ENCODE measurements at places on chromosomes 4 and X.

DNA sequence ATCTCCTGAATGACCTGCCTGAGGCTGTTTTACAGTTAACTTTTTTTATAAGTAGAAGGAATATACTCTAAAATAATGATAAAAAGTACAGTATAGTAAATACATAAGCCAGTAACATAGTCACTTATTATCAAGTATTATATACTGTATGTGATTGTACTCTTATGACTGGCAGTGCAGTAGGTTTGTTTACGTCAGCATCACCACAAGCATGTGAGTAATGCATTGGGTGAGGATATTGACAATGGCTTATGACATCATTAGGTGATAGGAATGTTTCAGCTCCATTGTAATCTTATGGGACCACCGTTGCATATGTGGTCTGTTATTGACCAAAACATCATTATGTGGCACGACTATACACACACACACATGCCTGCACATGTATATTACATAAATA lies 20.5 kb downstream of the NUDT9 start:
- no peak for DNase-seq

DNA sequence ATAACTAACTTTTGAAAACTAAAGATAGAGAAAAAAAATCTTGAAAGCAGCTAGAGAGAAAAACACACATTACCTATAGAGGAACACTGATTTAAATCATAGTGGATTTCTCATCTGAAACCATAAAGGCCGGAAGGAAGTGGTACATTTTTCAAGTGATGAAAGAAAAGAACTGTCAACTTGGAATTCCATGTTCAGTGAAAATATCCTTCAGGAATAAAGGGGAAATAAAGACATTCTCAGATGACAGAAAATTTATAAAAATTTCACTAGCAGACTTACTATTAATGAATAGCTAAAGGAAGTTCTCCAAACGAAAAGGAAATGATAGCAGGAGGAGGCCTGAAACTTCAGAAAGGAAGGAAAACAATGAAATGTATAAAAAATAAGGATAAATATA lies 7.6 kb upstream of the JADE3 start:
- DNase-seq = no peak

DNA sequence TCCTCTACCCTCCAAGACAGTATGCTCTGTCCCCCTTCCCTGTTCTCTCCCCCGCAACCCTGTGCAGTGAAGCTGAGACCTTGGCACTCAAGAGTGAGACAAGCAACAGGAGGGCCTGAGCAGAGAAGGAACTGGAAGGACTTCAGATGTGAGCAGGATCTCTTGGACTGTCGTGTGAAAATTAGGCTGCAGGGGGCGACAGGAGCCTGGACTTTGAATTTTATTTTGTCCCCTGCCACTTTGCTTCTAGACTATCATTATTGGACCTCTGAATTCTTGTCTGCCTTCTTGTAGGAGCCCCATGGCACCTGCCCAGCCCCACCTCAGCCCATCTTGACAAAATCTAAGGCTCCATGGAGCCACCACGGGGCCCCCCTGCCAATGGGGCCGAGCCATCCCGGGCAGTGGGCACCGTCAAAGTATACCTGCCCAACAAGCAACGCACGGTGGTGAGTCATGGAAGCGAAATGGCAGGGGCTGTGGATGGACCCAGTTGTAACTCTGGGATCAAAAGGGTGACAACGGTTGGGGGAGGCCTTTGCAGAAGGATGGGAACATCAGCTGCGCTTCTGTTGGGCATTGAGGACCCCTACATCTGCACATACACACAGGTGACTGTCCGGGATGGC lies 1.7 kb downstream of the ARAF start:
- DNase-seq = no peak

GRCh38 chr4:53015681-53016080 lies 153.6 kb downstream of the RASL11B start:
- DNase-seq = no peak

- DNase-seq = no peak
Measured at GRCh38 chrX:3191796-3192195, 150.5 kb downstream of the ARSF start.

- no peak for DNase-seq
Measured at GRCh38 chrX:136065044-136065671, 79.9 kb downstream of the SLC9A6 start.

DNA sequence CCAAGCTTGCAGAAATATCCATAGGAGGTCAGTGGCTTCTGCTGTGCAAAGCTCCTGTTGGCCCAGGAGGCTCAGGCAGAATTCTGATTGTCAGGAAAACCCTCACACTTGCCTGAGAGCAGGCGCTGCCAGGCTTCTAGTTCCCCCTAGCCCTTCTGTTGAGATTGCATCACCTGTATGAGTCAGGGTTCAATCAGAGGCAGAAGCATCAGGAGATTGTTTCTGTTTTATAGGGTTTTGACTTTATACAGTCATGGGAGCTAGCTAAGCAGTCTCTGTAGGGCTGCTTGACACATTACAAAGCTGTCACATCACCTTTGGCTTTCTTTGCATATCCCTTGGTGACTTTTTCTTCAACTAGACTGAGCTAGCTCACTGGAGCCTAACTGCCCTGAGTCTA lies 27.8 kb downstream of the DIPK2B start:
- DNase-seq = no peak

DNA sequence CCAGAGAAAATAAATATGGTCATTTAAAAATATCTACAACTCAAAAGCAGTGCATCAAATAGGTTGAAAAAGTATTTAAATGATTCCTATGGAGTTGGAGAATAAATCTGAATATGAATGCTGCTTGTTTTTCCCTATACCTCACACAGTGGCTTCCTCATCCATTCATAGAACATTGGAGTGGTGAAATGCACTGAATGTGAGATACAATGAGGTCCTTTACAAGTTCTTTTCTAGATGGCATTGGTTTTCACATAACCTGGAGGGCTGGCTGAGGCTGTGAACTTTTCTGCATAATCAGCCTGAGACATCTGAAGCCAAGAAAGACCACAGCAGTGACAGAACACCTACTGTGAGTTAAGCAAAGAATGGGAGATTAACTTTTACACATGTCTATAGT lies 279.1 kb upstream of the NRK start:
- no peak for DNase-seq

DNA sequence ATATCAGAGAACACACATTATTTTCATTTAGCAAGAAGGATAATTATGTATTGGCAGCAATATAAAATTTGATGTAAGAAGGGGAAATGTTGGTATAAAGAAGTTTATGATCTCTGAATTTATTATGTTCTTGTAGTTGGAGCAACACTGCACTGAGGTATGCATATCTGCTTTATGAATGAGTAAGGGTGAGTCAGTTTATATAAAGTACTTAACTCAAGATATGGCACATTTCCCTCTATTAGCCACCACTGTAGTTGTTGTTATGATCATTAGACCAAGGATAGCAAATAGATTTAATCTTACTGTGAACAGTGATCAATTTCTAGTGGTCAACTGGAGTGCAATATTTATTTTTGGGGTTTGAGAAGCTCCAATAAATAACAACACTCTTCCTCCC lies 66.6 kb downstream of the SNX25 start:
- no peak for DNase-seq

GRCh38 chr4:7772711-7773385 lies 166.8 kb downstream of the AFAP1 start:
- no peak for DNase-seq

DNA sequence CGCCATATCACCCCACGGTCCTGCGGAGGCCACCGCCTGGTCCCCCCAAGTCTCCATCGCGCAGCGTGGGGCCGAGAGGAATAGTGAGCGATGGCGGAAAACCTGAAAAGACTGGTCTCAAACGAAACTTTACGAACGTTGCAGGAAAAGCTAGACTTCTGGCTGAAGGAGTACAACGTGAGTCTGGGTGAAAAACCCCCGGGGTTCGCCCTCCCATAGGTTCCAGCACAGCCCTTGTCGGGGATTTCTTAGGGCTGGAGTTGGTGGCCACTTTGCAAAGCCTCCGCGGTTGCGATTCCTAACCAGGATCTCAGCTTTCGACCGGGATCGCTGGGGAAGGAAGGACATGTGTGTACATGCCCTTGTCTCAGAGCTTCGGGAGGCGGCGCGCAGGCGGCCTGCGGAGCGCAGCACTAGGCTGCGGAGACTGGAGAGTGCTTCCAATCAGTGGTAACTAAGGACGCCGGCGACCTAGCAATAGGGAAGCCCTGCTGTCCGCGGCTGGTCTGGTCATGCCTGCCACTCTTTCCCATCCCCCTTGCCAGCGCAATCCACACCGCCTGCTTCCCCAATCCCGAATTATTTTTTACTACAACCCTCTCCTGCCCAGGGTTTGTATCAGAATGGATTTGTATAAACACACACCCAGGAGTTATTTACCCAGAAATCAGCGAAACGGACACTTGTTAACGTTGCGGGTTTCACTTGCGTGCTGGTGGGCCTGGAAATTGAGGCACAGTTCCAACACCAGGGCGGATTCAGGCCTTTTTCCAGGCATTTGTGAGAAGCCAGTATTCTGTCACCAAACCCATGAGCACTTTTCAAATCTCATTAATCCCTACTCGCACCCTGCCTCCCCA lies 741 bp downstream of the SPATA18 start:
- no peak for DNase-seq

DNA sequence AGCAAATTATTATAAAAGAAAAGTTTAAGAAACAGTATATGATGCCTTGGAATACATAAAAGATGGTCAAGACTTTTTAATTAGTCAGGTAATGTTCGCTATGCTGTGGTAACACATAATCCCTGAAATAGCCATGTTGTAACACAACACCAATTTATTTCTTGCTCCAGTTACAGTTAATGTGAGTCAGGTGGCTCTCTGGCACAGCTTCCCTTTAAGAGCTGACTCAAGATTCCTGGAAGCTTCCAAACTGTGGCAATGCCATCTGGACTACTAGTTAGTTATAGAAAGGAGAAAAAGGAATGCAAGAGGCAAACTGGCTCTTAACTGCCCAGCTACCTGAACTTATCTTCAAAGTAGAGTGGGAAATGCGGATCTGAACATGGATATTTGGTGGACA lies 210.5 kb downstream of the CHM start:
- no peak for DNase-seq

DNA sequence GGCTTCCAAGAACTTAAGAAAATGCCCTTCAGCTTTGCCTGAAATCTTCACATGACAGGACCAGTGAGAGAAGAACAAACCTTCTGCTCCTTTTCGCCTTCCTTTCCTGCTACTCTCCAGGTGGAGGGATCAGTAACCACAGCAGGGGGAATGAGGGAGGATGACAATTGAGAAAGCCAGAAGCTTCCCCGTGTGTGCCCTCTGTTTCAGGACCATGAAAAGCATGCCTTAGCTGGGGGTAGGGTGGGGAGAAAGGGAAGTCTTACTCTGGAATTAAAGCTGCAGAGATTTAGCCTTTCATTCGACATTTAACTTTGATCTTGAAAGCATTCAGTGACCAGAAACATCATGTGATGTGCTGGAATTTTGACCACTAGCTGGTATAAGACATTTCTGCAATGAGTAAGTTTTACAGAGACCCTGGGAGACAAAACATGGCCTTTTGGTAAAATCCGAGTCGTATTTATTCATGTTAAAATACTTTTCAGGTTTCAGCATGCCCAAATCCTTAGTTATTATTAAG lies 10.6 kb upstream of the PUDP start:
- DNase-seq = no peak

DNA sequence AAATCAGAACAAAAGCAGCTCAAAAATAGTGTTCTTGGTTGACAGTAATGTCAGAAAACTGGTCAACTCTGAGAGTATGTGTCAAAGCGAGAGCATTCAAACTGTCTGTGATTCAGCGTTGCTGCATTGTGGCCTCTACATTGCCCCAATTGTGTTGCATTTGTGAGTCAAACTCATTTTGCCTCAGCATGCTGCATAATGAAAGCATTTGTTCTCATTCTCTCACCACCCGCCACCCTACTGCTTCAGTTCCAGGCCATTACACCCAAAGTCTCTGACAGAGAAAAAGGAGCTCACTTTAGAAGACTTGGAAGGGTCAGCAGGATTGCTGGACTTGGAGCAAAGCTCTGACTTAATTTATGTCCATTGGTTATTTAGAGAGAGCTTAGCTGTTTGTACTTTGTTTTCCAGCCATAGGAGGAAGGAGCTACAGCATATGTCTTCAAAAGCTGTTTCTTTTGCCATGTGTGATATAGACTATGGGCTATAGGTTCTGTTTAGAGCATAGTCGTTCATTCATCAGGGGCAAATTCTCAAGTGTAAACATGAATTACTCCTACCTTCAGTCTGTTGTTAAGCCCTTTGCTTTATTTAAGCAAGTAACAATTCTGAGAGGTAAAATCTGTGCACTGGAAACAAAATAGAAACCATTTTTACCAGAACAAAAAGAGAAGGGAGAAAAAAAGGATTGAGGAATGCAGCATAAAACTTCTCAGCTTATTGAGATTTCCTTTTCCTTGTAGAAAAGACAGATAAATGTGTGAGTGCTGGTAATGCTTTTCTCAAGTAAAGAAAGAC lies 153.4 kb upstream of the ANK2 start:
- no peak for DNase-seq

DNA sequence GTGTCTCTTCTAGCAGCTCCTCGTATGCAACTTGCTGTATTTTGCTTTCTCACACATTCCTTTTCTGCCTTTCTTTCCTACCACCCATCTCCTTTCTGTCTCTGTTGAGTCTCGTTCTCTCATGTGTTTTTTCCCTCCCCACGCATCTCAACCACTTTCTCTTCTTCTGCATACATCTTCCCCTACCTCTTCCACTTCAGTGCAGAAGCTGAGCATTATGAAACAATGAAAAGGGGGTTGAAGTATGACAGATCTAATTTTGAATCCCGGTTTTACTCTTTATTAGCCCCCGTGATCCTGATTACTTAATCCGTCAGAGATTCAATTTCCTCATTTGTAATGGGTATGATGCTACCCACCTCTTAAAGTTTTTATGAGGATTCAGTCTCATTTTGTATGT lies 7.3 kb downstream of the FAM241A start:
- DNase-seq = no peak

- no peak for DNase-seq
Measured at GRCh38 chrX:119541188-119541587, 24.0 kb downstream of the STEEP1 start.

DNA sequence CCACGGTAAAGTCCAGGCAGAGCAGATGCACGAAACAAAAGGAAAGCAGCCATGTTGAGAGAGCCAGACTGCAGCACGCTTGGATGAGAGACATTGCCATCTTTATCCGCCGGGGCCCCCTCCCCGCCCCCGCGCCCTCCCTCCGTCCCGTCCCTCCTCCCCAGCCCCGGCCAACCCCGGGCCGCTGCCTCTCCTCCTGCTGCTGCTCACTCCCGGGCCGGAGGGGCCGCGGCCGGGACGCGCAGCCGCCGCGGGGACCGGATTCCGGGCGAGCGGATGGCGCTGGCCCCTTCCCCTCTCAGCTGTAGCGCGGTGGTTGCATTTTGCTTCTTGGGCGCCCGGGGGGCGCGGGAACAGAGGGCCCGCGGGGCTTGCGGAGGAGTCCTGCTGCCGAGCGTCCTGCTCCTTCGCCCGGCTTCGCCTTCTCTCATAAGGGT lies 542 bp downstream of the RNF150 start:
- DNase-seq = no peak

DNA sequence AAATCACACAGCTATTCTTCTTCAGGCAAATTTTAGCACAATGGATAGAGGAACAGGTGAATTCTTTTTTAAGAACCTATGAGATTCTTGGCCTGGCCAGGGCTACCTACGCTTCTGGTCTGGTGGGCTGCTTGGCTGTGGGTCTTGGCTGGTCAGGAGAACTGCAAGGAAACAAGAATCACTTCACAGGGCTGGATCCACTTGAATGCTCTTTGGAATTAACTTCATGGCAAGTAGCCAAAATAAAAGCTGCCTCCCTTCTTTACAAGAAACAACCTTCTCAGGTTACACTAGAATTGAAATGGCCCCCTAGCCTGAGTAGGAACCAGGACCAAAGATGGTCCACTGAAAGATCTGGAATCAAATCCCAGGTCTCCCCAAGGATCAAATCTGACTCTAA lies 519.1 kb downstream of the IQCM start:
- DNase-seq = no peak

All from stimulated activated CD8-positive, alpha-beta memory T cell treated with anti-CD3 and anti-CD28 coated beads, Interleukin-15, amount 100 ng/mL, for 24 hours (primary cell).